ENCODE measurements at places on chromosomes 2 and 18.

GRCh38 chr18:57649556-57650500, 28.2 kb upstream of the NARS1 start:
- DNase-seq = no peak

GRCh38 chr18:76456018-76456750, 38.9 kb downstream of the ZNF516 start:
- no peak for DNase-seq

GRCh38 chr18:13447621-13448334, 229.2 kb downstream of the LDLRAD4 start:
- no peak for DNase-seq

GRCh38 chr2:199907008-199907714, 3.9 kb upstream of the C2orf69 start:
- DNase-seq = no peak

GRCh38 chr2:213455316-213456008, 171.2 kb downstream of the SPAG16 start:
- no peak for DNase-seq

GRCh38 chr2:234571620-234572407, 74.9 kb upstream of the ARL4C start:
- no peak for DNase-seq

GRCh38 chr2:65300761-65301711, 73.4 kb downstream of the ACTR2 start:
- no peak for DNase-seq

GRCh38 chr2:99694331-99694730, 204.5 kb upstream of the REV1 start:
- no peak for DNase-seq

- DNase-seq = no peak
Measured at GRCh38 chr2:43101751-43102150, 124.7 kb downstream of the ZFP36L2 start.

DNA sequence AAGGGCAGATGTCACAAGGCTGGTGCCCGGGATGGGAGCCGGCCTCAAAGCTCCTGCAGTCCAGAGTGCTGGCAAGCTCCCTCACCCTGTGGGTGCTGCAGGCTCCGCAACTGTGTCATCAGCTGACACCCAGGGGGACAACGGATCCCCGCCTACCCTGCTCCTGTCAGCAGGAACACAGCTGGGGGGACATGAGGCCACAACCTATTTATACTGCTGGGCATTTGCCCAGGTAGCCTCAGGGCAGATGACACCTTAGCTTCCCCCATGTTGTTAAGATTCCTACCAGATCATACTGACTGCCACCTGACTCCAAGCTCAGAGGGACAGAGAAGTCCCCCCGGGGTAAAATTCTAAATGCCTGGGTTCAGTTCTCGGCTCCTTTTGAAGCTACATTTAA, 1.2 kb downstream of the ANKRD23 start:
- DNase-seq = no peak

GRCh38 chr2:171487803-171488259, 34.4 kb upstream of the CYBRD1 start:
- no peak for DNase-seq

DNA sequence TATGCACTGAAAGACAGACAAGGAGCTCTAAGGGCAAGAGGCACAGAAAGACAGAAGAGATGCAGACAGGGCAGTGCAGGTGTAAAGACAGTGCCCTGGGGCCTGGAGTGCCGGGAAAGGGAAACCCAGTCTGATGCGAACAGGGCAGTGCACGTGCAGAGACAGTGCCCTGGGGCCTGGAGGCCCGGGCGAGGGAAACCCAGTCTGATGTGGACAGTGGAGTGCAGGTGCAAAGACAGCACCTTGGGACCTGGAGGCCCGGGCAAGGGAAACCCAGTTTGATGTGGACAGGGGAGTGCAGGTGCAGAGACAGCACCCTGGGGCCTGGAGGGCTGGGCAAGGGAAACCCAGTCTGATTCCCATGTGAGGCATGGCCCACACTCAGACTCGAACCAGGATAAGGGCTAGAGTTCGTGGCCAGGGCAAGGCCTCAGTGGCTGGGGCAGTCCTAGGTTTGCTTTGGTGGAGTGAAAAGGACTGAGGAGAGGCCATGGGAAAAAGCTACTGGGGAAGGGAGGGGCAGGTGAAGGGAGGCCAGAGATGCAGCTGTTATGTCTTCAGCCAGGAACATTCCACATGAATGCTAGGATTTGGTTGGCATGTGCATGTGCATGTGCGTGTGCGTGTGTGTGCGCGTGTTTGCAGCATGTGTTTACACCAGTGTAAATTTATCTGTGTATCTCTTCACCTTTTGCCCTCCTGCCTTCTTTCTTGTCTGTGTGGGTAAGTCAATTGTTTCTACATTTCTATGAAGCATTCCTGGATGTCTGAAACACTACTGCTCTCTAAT, 39.1 kb upstream of the DNMT3A start:
- DNase-seq = no peak

All from NCI-H1436 treated with DMSO at 0.1 percent for 48 hours (cell line).